ENCODE measurements at places on chromosomes 12 and 14.

- no peak overlapping the region for H3K27ac ChIP-seq
- H3K27me3 ChIP-seq: no peaks in the 10 kb centered on the region
- no peak overlapping the region for H3K4me3 ChIP-seq
Measured at GRCh38 chr12:115473257-115473956, 789.4 kb upstream of the TBX3 start.

DNA sequence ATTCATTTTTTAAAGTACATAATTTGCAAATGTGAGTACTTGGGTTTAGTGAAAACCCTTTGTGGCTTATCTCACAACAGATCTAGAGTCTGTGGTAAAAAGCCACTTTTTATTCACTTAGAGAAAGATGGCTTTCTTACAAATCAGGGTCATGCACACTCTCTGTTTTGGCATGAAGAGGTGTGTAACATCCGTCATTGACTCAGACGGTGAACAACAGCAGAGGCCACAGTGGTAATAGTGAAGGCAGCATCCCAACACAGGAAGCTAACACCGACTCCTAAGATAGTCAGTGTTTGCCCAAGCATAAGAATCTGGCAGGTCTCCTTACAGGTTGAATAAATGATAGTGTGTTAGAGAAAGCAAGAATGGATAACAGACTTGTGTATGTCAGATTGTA, 593.0 kb downstream of the SOX5 start:
- no peak overlapping the region for H3K27ac ChIP-seq
- H3K27me3 ChIP-seq: no peaks in the 10 kb centered on the region
- no peak overlapping the region for H3K4me3 ChIP-seq
- H3K36me3 ChIP-seq: no peaks in the 10 kb centered on the region

- no peaks in the 10 kb centered on the region for H3K36me3 ChIP-seq
- H3K27me3 ChIP-seq: no peaks in the 10 kb centered on the region
- peaks cover 7% of the 10 kb centered on the region for H3K4me1 ChIP-seq
- DNase-seq: no peak
- H3K27ac ChIP-seq: no peak overlapping the region
Measured at GRCh38 chr12:32108787-32109186, 2.1 kb downstream of the BICD1 start.

DNA sequence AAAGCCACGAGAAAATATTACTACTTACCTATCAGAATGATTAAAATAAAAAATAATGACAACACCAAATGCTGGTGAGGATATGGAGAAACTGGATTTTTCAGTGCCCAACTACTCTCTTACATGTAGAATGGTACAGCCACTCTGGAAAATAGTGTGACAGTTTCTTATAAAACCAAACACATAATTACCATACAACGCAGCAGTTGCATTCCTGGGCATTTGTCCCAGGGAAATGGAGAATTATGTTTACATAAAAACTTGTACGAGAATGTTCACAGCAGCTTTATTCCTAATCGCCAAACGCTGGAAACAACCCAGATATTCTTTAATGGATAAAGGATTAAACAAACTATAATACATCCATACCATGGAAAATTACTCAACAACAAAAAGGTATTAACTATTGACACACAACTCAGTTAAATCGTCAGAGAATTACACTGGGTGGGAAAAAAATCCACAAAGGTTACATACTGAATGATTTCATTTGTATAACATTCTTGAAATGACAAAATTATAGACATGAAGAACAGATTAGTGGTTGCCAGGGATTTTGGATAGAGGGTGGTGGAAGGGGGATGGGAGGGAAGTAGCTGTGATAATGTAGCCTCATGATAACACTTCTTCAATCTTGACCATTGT, 35.4 kb downstream of the TAOK3 start:
- H3K4me1 ChIP-seq: peaks cover 12% of the 10 kb centered on the region
- no peaks in the 10 kb centered on the region for H3K36me3 ChIP-seq
- DNase-seq: no peak
- no peak overlapping the region for H3K27ac ChIP-seq

- H3K4me1 ChIP-seq: no peaks in the 10 kb centered on the region
- H3K27me3 ChIP-seq: no peaks in the 10 kb centered on the region
- no peak overlapping the region for H3K4me3 ChIP-seq
- H3K36me3 ChIP-seq: no peaks in the 10 kb centered on the region
Measured at GRCh38 chr12:127411166-127411915, 855.6 kb upstream of the TMEM132C start.

DNA sequence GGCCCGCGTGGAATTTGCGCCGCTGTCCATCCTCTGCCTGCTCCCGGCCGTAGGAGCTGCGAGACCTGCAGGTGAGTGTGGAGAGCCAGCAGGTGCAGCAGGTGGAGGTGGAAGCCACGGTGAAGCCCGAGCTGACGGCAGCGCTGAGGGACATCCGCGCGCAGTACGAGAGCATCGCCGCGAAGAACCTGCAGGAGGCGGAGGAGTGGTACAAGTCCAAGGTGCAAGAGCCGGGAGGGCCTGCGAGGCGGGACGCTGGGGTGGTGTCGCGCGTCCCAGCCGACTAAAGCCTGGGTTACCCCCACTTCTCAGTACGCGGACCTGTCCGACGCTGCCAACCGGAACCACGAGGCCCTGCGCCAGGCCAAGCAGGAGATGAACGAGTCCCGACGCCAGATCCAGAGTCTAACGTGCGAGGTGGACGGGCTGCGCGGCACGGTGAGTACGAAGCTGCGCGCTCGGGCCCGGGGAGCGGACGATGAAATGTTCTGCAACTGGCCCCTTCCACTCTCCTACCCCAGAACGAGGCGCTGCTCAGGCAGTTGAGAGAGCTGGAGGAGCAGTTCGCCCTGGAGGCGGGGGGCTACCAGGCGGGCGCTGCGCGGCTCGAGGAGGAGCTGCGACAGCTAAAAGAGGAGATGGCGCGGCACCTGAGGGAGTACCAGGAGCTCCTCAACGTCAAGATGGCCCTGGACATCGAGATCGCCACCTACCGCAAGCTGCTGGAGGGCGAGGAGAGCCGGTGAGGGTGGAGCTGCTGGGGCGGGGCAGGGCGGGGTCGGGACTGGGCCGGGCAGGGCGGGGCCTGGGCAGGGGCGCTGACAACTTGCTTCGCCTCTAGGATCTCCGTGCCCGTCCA, 2.1 kb downstream of the PRPH start:
- H3K27me3 ChIP-seq: peaks cover 15% of the 10 kb centered on the region
- no peaks in the 10 kb centered on the region for H3K36me3 ChIP-seq
- peak; percentile 63 for DNase-seq
- no peak overlapping the region for H3K27ac ChIP-seq
- no peak overlapping the region for H3K4me3 ChIP-seq
- peaks cover 7% of the 10 kb centered on the region for H3K4me1 ChIP-seq

DNA sequence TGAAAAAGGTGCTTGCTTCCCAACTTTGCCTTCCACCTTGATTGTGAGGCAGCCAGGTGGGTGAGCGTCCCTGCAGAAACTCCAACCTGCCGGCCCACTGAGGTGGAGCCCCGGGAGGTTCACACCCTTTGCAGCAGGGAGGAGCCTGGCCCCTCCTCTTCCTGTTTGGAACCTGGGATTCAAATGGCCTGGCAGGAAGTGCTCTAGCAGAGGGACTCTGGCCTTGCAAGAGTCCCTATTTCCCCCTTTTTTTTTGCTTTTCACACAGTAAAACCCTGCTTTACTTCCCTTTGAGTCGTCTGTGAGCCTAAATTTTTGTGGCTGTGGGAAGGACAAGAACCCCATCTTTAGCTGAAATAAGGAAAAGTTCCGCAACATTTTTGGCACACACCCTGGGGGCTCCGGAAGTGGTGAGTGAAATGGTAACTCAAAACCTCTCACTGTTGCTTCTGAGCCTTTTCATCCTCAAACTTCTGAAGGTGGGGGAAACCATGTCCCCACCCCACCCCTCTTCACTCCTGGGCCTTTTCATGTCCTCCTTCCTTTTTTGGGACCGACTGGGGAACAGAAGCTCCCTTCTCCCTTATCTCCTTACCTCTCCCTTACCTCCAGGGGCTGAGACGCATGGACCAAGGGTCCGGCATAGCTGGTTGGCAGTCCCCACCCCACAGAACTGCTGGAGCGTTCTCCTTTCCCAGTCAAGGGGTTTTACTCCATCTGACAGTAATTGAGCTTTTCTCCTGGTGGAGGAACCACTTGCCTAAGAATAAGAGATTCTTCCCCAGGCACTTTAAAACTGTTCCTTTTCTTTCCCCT, 102.0 kb downstream of the KCNMB4 start:
- no peak overlapping the region for H3K27ac ChIP-seq
- H3K4me1 ChIP-seq: no peaks in the 10 kb centered on the region
- DNase-seq: no peak
- H3K27me3 ChIP-seq: no peaks in the 10 kb centered on the region
- no peak overlapping the region for H3K4me3 ChIP-seq

GRCh38 chr12:100867639-100868393, 73.2 kb downstream of the ANO4 start:
- no peaks in the 10 kb centered on the region for H3K36me3 ChIP-seq
- no peak overlapping the region for H3K4me3 ChIP-seq
- no peak overlapping the region for H3K27ac ChIP-seq
- no peaks in the 10 kb centered on the region for H3K4me1 ChIP-seq

DNA sequence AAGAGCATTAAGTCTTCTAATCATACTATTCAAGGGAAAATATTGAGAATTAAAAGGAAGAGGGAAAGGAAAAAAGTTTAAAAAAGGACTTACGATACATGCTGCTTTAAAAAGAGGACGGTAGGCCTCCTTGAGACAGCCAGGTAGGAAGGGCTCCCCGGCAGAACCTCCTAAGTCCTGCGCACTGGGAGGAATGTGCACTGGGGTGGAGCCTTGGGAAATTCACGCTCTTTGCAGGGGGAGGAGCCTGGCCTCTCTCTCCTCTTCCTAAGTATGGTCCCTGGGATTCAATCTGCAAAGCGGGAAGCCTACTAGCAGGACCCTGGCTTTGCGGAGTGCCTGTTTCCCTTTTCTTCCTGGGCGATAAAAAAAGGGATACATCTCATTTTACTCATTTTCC, 553.0 kb downstream of the RPS29 start:
- no peaks in the 10 kb centered on the region for H3K4me1 ChIP-seq
- H3K27ac ChIP-seq: no peak overlapping the region
- no peak overlapping the region for H3K4me3 ChIP-seq
- no peaks in the 10 kb centered on the region for H3K27me3 ChIP-seq
- no peak for DNase-seq

GRCh38 chr12:15014708-15015107, 41.9 kb downstream of the PDE6H start:
- H3K27me3 ChIP-seq: no peaks in the 10 kb centered on the region
- no peak overlapping the region for H3K4me3 ChIP-seq

GRCh38 chr12:114093520-114093919, 127.4 kb upstream of the RBM19 start:
- no peak overlapping the region for H3K27ac ChIP-seq
- no peaks in the 10 kb centered on the region for H3K27me3 ChIP-seq
- H3K4me3 ChIP-seq: no peak overlapping the region
- H3K36me3 ChIP-seq: no peaks in the 10 kb centered on the region
- no peaks in the 10 kb centered on the region for H3K4me1 ChIP-seq
- DNase-seq: no peak

GRCh38 chr12:118127867-118128266, 8.1 kb upstream of the PEBP1 start:
- no peaks in the 10 kb centered on the region for H3K27me3 ChIP-seq
- H3K36me3 ChIP-seq: no peaks in the 10 kb centered on the region
- no peak for DNase-seq
- no peak overlapping the region for H3K27ac ChIP-seq
- H3K4me1 ChIP-seq: peaks cover 31% of the 10 kb centered on the region
- no peak overlapping the region for H3K4me3 ChIP-seq

DNA sequence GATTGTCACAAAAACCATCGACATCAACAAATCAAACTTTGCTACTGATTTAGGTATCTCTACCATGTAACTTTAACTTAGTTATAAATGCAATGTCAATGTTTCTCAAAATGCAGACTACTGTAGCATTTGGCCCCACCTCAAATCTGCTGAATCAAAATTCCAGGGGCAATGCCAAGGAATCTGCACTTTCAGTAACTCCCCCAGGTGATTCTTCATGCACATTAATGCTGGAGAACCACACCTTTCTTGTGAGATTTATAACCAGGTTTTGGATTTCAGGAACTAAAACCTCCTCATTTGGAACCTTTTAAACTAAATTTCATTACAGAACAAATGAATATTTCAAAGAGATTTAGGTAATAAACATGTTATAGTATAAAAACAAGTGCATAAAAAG, 4.9 kb downstream of the ATP2B1 start:
- H3K36me3 ChIP-seq: no peaks in the 10 kb centered on the region
- H3K27ac ChIP-seq: no peak overlapping the region
- no peak overlapping the region for H3K4me3 ChIP-seq
- H3K4me1 ChIP-seq: peaks cover 8% of the 10 kb centered on the region

DNA sequence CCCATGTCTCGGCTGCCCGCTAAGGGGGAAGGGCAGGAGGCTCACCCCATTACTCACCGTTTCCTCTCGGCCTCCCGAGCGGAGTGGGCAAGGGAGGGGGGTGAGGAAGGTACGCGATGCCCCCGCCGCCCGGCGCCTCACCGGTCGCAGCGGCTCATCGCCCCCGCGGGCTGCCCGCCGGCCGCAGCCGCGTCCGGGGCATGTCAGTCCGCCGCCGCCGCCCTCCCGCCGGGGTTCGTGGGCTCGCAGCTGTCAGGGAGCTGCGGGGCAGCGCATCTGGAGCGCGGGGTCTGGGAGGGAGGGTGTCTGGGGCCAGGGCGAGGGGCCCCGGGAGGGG, 461 bp downstream of the SLC8A3 start:
- H3K4me1 ChIP-seq: no peaks in the 10 kb centered on the region
- H3K36me3 ChIP-seq: no peaks in the 10 kb centered on the region
- peak overlapping the region; percentile 17 for H3K4me3 ChIP-seq
- no peak overlapping the region for H3K27ac ChIP-seq

DNA sequence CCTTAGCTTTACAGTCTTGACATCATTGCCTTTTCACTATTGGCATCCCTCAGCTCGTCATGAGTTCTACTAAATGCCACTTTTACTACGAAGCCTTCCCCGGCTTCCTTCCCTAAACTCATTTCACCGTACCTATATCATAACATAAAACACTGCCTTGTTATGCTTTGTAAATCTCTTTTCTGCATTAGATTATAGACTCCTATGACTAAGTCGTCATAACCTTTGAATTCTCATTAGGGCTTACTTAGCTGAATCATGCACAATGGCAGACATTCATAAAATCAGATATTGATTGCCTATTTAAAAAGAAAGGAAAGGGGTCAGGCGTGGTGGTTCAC, 21.0 kb downstream of the BTG1 start:
- peaks cover 16% of the 10 kb centered on the region for H3K4me1 ChIP-seq
- H3K4me3 ChIP-seq: no peak overlapping the region
- no peak for DNase-seq
- no peak overlapping the region for H3K27ac ChIP-seq
- no peaks in the 10 kb centered on the region for H3K27me3 ChIP-seq

- H3K27me3 ChIP-seq: no peaks in the 10 kb centered on the region
- H3K4me1 ChIP-seq: no peaks in the 10 kb centered on the region
- no peak for DNase-seq
- H3K36me3 ChIP-seq: no peaks in the 10 kb centered on the region
- no peak overlapping the region for H3K27ac ChIP-seq
Measured at GRCh38 chr14:50736932-50737419, 68.9 kb upstream of the SAV1 start.

All from pancreas (tissue), 10 donors.